ENCODE measurements at places on chromosomes 16 and 17.

GRCh38 chr17:28407130-28407973 lies 1.3 kb upstream of the SLC46A1 start:
- no peak for DNase-seq

- no peak for DNase-seq
Observed at GRCh38 chr17:58643147-58643546, 48.7 kb downstream of the TEX14 start.

DNA sequence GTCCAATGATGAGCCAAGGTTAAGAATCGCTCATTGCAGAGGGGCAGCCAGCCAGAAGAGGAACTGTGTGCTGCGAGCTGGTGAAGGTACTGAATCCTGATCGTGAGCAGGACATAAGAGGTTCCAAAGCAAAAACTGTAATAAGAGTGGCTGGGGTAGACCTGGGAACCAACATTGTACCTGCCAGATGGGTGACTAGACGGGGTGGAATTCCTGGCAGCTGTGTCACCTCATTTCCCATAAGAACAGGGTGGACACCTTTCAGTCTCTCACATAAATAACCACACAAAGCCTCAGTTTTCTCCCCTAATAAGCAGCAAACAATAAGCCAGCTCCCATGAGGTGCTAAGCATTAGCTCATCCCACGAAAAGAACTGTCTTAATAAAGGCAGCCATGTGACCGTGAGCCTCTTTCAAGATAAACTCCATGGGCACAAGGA lies 290.3 kb downstream of the SOX9 start:
- no peak for DNase-seq

DNA sequence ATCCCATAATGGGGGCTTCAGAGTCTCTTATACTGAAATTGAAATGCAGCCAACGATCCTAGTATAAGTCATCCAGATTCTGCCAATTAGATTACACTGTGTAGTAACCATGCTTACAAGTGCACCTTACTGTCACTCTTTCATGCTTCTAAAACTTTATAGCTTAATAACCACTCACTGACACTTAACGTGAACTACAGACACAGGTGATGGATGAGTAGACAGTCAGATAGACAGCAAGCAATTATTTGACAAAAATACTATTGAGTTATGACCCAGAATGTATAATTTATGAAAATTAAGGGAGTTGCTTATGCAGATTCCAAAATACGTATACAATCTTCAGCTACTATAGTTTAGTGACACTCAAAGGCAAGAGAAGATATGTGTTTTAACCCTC lies 6.3 kb downstream of the CDH8 start:
- no peak for DNase-seq

DNA sequence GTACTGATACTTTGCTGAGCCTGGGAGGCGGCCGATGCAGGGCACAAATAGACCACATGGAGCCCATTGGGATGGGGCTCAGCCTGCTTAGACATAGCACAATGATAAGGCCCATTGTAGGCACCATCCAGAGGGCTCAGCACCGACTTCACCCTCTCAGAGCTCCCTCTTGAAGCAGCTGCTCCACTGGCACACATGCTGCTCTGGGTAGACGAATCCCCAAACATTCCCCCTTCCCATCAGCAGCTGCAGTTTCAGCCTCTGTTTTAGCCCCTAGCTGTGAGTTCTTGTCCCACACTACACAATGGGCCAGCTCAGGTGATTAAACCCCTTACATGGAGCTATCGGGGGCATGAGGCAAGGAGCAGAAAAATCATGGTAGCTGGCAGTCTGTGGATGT lies 174.1 kb downstream of the RGS9 start:
- no peak for DNase-seq

DNA sequence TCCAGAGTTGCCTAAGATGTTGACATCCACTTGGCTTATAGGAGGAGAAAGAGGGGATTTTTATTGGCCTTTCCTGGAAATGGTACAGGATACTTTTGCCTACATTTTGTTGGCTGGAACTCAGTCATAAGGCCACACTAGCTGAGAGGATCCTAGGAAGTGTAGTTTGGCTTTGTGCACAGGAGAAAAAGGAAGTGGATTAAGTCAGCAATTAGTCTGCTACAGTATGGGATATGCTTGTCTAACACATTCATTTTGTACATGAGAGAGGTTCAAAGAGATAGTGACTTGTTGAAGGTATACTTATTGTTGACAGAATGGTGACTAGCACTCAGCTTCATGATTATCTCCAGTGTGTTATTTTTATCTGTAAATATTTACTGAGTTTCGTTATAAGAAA lies 10.3 kb downstream of the UTP18 start:
- no peak for DNase-seq

DNA sequence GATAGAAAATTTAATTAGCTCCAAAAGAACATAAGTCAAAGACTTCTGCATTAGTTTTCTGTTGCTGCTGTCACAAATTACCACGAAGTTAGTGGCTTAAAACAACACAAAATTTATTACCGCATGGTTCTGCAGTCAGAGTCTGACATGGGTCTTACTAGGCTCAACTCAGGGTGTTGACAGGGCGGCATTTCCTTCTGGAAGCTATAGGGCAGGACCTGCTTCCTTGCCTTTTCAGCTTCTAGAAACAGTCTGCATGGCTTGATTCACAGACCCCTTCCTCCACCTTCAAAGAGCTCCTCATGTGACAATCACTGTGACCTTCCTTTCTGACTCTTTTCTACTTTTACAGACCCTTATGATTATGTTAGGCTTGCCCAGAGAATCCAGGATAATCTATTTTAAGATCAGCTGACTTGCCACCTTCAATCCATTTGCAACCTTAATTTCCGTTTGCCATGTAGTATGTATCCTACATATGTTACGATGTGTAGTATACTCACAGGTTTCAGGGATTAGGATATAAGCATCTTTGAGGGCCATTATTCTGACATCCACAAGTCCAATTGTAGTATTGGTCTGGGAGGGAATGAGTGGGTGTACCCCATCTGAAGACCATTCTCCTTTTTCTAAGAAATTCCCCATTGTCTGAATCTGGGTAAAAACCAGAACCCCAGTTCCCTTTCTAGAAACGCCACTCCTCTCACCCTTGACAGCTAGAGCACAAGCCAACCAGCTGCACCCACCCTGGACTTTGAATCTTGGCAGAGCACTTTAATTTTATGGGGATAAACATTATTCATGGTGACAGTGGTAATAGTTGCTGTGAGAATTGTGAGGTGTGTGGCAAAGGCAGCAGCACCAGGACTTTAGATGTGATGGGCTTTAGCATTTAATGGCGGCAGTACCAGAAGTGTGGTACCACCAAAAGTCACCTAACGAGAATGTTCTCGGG lies 265.5 kb downstream of the KCNJ2 start:
- DNase-seq, result no peak

DNA sequence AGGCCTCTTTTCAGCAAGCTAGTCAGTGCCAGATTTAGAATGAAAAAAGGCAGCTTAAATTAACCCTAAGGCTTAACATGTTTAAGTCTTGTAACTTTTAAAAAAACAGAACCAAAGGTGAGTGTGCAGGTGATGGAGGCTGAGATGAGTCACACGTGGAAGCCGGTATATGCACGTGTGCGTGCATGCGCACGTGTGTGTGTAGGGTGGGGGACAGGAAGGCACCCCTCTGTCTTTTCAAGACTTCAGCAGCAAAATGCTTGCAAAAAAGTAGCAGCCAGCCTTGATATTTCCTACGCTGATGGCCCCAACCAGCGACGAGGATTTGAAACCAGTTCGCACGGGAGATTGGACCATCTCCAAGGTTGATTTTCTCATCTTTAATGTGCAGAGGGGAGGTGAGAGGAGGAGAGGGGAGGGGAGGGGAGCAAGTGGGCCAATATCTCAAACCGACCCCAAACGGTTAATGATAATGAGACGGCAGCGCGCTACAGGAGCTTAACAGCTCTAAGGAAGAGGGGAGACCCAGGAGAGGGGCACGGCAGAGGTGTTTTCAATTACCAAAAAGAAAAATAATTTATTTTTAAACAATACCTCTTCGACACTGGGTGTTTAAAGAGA lies 154.7 kb downstream of the ZNF423 start:
- no peak for DNase-seq

DNA sequence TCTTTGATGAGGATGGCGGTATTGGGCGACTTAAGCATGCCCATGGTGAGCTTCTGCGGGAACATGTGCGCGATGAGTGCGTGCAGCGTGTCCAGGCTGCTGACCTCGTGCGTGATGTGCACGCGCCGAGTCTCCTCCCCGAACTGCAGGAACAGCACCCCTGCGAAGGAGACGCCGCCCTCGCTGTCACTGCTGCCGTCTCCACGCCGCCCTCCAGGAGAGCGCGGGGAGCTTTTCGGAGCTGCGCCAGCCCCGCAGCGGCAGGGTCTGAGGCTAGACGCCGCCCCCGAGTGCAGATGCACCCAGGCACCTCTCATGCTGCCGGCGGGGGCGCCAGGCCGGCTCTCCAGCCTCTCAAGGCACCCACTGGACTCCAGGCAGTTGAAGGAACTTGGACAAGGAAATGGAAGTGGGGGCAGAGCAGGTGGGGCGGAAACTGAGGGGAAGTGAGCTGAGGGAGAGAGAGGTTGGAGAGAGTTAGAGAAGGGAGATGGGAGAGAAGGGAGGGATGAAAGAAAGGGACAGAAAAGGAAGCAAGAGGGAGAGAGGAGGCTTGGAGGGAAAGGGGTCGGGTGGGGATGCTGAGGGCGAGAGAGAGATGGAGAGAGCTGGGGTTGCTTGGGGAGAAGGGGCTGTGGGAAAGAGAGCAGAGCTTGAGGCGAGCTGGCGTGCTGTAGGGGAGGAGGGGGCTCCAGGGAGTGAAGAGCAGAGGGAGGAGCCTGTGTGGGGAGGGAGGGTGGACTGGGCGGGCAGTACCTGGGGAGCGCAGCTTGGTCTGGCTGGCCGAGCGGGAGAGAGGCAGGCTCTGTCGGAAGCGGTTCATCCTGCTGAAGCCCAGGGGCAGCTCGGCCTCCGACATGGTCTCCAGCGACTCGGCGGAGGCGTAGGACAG lies 42.1 kb downstream of the SRCIN1 start:
- DNase-seq, result no peak

DNA sequence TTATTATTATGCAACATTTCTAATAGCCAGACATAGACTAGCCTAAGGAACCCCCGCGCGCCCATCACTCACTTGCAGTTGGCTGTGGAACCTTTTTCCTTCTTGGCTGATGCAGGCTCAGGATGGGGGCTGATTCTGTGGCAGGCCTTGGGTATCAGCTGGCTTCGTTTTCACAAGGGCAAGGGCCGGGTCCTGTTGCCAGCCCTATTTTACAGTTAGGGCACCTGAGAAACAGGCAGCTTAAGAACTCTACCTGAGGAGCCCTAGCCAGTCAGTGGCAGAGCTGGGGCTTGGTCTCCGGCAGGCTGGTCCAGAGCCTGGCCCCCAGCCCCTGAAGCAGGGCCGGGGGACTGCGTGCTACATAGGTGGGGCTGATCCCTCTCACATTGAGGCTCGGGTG lies 28.7 kb downstream of the ADGRG5 start:
- no peak for DNase-seq

DNA sequence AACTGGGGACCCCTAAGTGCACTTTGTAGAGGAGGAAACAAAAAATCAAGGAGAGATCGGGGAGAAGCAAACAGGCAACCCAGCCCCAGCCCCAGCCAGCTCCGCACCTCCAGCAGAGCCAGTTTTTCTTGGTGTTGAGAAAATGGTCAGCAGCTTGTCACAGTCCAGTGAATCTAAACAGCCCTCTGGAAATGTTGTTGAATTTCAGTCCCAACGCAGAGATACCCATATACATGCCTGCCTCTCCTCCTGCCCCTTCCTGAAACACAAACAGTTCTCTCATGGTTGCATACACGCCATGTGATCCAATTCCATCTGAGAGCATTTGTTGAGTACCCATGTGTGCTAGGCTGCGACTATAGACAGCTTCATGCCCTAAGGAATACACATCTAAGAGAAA lies 42.4 kb upstream of the LHX1 start:
- no peak for DNase-seq

DNA sequence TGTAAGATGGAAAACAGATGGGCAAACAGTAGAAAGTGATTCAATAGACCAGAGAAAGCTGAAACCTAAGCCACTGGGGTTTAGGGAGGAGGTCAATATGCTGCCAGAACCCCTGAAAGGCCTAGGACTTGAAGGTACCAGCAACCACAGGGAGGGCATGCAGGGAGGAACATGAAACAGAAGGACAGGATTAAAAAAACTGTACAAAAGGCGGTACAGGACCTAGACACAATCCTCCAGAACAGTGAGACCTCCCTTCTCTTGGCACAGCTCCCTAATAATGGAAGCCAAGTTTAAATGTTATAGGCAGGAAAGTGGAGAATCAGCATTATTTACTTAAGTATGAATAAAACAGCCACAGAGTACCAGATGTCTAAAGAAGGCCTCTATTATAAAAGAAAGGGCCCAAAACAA lies 105.5 kb downstream of the SPAG9 start:
- DNase-seq, result no peak

DNA sequence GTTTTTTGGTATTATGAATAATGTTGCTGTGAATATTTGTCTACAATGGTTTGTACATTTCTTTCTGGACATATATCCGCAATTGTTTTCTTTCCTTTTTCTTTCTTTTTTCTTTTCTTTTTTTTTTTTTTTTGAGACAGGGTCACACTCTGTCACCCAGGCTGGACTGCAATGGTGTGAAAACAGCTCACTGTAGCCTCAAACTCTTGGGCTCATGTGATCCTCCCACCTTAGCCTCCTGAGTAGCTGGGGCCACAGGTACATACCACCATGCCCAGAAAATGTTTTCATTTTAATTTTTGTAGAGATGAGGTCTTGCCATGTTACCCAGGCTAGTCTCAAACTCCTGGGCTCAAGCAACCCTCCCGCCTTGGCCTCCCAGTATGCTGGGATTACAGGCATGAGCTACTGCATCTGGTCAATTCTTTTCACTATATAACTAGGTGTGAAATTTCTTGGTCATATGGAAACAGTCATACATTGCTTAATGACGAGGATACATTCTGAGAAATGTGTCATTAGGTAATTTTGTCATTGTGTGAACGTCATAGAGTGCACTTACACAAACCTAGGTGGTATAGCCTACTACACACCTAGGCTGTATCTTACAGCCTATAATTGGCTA lies 15.2 kb downstream of the IL21R start:
- no peak for DNase-seq

- DNase-seq, result no peak
Observed at GRCh38 chr17:82154881-82155331, 56.9 kb upstream of the FASN start.

- DNase-seq, result no peak
Observed at GRCh38 chr16:84881702-84882521, 62.1 kb downstream of the CRISPLD2 start.
